NCI-H1436 (cell line): ENCODE measurements at places on chromosomes 5 and 9.

- DNase-seq = no peak
These were observed 4.4 kb downstream of the NSMF start for GRCh38 chr9:137454597-137455358.

DNA sequence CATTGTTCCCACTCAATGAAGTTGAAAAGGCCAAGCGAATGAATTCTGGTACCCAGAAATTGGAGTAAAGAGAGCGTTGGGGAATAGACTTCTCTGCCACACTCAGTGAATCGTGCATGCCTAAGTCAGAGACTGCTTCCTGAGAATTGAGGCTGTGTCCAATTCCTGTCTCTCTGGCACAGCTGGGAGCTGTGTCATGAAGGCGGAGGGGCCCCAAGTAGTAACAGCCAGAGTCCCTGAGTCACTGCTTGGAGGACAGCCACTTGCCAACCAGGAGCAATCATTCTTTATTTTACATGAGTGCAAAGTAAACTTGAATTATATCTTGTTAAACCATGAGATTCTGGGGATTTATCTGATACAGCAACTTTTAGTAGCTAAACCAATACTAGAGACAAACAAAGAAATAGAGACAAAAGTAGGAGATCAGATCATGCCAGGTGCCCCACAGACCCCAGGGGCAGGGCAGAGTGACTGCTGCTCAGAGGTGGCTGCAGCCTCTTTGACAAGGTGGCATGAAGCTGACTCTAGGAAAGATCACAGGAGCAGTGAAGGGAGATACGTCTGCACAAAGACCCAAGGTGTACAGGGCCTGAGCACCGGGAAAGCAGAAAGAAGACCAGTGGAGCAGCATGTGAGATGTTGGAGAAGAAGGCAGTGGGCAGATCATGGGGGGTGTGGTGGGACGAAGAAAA is 246.0 kb downstream of the GADD45G start:
- no peak for DNase-seq

GRCh38 chr5:165310031-165310430 is 1804.6 kb downstream of the MAT2B start:
- no peak for DNase-seq

DNA sequence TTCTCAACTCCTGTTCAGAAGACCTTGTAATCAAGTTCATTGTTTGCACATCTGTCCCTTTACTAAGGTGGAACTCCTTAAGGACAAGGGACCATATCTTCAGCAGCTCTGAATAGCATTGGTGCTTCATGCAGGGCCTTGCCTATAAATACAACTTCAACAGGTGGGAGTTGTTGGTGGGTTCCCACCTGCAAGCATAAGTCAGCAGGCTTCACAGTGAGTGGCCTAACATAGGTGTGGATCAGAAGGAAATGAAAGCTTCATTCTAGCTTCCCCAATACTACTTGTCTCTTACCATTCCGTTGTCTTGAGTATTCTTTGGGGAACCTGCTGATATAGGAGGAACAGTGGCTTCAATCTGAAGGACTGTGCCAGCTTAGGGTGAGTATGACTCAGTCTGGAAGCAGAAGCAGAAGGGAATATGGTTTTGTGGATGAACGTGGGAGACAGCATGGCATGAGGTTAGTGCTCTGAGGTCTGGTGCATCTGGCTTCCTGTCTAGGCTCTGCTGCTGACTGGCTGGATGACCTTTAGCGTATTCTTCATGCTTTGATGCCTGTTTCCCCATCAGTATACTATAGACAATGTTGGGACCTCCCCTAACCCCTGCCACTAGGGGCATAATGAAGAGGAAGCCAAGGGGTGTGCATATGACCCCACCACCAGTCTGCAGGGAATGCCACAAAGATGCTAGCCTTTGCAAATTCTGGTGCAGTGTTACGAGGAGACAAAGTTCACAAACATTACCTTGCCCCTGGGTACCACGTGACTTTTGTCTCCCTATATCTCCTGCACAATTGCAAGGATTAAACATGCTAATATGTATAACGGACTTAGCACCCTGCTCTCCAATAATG is 192.3 kb downstream of the PALM2AKAP2 start:
- no peak for DNase-seq

DNA sequence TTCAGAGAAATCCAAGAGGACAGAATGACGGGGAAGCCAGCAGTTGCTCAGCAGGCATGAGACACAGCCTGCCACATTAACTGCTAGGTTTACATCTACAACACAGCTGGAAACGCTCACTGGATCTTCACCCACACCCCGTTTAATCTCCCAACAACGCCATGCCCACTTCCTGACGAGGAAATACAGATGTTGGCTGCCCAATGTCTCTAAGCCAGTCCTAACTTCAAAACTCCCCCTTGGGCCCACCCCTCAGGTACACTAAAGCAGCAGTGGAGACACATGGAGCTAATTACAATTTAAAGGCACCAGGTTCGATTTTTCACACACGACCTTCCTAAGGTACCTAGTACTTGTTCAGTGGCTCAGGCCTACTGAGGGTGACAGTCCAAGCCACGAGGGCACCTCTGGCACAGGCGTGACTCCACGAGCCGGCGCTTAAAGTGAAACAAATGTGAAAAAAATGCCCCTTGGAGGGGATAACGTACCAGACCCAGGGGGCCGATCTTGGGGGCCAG is 904 bp downstream of the RPL12 start:
- DNase-seq = no peak
